ENCODE measurements at places on chromosomes 6 and 20.

- DNase-seq: no peak
These were observed 39.6 kb downstream of the HLA-F start for GRCh38 chr6:29762781-29763214.

GRCh38 chr6:46419576-46420002 lies 71.7 kb downstream of the RCAN2 start:
- DNase-seq: no peak

GRCh38 chr6:113052506-113052905 lies 705.4 kb downstream of the RFPL4B start:
- no peak for DNase-seq

DNA sequence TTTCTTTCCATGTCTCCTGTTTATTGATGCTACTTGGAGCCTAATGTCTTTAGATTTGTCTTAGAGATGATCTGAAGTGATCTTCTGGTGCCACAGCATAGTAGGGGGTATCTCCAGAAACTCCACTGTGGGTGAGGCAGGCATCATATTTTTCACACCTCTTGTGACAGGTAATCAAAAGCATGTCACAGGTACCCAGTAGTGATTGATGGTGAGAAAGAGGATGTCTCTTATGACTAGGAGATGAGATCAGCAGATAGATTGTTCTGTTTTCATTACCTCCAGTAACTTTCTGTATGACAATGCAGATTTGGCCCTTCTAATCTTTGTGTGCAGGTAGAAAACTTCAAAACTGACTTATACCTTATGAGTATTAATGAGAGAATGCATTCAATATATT lies 13.5 kb downstream of the NCOA7 start:
- DNase-seq: no peak

GRCh38 chr6:69665437-69665836 lies 131.4 kb downstream of the LMBRD1 start:
- no peak for DNase-seq

GRCh38 chr6:795046-795685 lies 102.2 kb upstream of the EXOC2 start:
- DNase-seq: no peak

GRCh38 chr6:158358450-158359077 lies 46.3 kb downstream of the TULP4 start:
- DNase-seq: no peak

DNA sequence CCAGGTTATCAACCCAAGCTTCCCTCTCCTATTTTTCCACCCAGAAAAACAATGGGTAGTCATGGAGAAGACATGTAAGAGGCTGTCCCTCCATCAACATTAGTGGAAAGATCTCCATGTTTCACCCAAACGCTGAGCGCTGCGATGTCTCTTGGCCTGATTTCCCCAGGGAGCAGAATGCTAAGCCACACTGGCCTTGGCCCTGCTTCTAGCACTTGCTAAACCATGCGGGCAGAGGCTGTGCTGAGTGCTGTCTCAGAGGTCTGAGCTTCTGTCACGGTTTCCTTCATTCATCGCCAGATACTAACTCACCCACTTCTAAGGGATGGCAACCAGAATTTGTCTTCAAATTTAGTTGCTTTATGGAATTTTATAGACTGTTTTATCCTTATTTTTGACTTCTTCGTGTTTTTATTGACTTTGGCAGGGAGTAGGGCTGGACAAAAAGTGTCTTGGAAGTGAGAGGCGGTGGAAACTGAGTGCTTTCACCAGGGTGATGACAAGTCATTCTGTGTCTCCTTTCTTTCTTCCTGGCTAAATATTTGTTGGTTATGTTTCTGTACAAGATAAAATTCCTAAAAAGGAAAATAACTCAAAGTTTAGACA lies 181.4 kb upstream of the UST start:
- DNase-seq: no peak

DNA sequence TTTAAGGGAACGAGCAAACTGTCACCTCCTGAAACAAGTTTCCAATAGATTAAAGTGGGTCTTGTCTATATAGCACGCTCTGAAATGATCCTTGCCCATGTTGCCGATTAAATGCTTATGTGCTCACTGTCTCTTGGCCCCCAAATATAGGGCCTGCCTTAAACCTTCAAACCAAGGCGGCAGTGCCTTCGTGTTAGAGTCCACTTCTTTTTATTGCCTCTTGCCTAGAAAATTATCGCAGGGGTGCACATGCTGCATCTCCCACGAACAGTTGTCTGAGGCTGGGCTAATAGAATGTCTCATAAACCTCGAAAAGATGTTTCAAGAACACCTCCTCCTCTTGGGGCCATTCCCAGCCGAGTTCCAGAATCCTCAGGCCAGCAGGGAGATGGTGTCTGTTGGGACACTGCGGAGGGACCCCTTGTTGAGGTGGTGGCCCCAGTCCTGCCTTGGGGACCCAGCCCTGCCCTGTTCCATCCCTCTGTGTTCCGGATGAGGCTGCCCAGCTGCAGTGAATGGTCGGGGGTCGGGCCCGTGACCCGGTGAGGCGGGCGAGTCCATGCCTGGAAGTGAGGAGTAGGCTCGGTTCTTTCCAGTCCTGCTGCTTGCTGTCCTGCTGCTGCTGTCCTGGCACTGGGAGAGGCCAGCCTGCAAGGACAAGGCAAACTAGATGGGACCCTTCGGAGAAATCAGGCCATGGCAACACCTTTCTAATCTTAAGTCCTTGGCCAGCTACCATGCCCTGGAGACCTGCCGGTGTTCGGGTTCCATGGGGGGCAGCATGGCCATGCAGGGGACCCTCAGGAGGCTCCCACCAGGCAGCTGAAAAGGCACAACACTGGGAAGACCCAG lies 34.7 kb upstream of the SLCO4A1 start:
- DNase-seq: no peak

DNA sequence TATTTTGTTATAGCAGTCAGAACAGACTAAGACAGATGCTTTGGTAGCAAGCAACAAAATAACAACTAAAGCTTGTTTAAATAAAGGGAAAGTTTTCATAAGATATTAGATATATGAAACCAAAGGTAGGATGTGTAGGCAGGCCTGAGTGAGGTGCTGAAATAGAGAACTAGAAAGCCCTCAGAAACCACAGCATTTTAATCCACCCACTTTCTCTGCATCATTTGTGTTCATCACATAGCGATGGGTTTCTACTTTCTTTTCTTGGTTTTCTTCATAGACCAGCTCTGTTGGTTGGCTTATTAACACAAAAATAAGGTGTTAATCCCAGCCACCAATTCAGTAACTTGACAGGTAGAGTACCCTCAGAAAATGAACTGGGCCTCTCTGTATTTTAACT lies 58.6 kb downstream of the RPS12 start:
- DNase-seq: no peak

- DNase-seq: no peak
These were observed 10.7 kb upstream of the GSTA4 start for GRCh38 chr6:53005663-53006250.

GRCh38 chr20:37397076-37397953 lies 51.4 kb downstream of the SRC start:
- no peak for DNase-seq

All from stimulated activated CD8-positive, alpha-beta memory T cell treated with anti-CD3 and anti-CD28 coated beads, Interleukin-4, amount 100 ng/mL, for 1 hour (primary cell).